ENCODE measurements at places on chromosomes 5 and 9. TPM values are rescaled to one million over a fixed set of nuclear protein-coding genes. Genes with fewer than 3 reads are reported as not detected.

- DNase-seq: no peak
Measured at GRCh38 chr9:35912791-35913400, 3.6 kb downstream of the SPAAR start.

RXFP3 gene
- 0.30 TPM for total RNA-seq

DNA sequence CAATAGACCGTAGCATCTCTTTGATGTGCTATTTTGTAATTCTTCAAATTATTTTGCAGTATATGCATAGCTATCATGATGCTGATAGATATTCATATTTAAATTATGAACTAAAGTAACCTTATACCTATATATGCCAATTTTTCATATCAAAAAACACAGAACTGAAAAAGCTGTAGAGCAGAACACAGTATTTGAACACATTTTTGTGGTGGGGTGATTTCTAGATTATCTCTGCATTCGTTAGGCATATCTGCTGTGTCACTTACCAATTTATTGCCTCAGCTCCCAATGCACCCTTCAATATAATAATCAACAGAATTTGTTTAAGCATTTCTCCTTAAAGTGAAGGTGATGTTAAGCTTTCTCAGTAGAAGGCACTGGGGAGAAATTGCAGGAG is 998.2 kb downstream of the PTPRD start:
- DNase-seq: no peak

DNA sequence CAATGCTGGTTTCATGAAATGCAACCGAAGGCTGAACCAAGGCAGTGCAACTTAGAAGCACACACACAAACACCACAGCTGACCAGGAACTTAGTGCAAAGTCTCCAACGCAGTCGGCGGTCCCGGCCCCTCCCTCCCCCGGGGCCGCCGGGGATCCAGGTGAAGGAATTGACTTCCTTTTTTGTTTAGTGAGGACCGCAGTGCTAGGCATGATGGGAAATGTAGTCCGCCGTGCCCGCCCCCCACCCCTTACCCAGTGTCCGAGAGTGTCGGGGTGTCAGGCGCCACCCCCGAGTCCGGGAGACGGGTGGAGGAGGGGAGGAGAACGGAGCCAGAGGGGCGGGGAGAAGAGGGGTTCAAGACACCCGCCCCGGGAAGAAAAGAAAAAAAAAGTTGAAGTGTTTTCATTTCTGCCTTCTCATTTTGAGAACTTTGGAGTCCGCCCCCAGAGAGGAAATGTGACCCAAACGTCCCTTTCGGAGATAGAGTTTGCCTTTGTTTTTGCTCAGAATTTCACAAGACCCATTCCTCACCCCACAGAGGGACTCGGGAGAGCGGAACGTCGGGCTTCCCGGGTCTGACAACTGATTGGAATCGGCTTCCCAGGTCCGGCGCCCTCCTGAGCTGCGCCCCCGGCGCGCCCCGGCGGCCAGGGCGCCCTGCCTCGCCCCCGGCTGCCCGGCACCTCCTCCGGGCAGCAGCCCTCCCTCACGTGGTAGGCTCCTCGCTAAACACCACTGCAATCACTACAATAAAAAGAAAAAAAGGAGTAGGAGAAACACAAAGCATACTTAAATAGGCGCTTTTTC is 2.0 kb downstream of the IER5L start:
- no peak for DNase-seq

DNA sequence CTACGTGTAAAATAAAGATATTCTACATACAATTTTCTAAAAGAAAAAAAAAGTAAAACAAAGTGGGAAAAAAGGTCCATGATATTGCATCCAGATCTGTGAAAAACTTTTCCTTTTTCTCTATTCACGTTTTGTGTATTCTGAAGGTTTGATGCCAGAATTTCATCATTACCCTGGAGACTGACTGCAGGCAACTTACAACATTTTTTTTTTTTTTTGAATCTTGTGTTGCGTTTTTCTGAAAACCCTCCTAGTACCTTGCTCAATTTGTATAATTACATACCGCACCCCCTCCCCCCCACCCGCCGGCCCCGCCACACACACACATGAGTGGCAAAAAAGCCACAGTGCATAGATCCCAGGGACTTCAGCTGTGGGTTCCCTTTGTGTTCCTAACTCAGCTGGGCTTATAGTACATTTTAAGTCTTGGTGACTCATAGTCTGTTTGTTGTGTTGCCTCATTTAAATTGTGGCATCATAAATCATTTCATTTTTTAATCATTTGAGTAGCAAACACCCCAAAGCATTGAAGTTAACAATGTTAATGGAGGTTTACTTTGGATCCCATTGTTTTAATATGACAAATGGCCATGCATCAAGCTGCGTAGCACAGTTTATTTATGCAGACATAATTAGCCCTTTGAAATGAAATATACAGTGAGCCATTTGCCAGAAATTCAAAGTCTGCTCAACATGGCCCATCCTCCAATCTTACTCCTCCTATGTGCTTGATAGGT is 36.0 kb downstream of the PRDM6 start:
- no peak for DNase-seq

DND1 gene
- total RNA-seq: 2.2 TPM

GRIA1 gene
- 77.1 TPM for total RNA-seq

- DNase-seq: no peak
Measured at GRCh38 chr9:124894741-124895170, 32.8 kb downstream of the ARPC5L start.

DNA sequence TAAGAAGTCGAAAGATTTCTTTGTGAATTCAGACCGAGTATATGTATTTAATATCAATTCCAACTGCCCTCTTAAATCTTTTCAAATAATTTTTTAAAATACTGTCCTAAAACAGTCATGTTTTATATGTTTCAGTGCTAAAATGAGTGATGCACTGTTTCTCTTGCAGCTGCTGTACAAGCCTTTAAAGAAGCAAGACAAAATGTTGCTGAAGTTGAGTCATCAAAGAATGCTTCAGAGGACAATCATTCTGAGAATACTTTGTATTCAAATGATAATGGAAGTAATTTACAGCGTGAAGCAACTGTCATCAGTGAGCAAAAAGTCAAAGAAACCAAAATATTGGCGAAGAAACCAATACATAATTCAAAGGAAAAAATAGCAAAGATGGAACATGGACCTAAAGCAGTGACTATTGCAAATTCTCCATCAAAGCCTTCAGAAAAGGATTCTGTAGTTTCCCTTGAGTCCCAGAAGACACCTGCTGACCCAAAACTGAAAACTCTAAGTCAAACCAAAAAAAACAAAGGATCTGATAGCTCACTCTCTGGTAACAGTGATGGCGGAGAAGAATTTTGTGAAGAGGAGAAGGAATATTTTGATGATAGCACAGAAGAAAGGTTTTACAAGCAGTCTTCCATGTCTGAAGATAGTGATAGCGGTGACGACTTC is 58.0 kb downstream of the LOX start:
- DNase-seq: no peak

GRCh38 chr5:124457101-124457500 is 289.3 kb downstream of the ZNF608 start:
- DNase-seq: no peak

DNA sequence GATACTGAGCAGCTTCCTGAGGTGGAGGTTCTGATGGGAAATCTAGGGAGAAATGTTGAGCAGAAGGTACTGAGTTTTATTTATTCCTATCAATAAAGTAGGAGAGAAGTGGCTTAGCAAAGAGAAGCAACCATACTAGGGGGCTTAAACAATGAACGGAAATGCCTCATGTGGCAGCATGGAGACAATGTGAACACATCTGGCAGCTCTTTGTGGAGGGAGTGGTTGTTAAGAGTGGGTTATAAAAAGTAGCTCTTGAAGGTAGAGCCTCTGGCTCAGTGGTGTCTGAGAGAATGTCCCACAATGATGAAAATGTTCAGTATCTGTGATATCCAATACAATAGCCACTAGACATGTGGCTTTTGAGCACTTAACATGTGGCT is 52.7 kb upstream of the EQTN start:
- DNase-seq: no peak

DNA sequence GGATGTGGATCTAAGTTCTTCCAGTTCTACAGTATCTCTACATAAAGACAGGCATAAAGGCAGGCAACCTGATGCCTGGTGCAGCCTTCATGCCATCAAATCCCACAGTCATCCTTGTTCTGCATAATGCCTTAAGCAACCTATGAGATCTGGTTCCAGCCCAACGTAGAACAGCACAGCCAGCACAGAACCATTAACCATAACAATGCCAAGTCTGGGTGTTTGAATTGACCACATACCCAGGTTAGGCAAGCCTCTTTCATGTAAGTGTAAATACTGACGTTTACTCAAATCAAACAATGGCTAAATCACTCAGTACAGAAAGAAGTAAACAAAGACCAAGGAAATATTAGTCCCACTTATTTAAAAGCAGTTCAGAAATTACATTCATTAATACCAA is 195.0 kb downstream of the ADAMTSL1 start:
- DNase-seq: no peak

GRCh38 chr9:116238225-116238624 is 84.6 kb downstream of the PAPPA start:
- no peak for DNase-seq

C9 gene
- total RNA-seq: not detected

DNA sequence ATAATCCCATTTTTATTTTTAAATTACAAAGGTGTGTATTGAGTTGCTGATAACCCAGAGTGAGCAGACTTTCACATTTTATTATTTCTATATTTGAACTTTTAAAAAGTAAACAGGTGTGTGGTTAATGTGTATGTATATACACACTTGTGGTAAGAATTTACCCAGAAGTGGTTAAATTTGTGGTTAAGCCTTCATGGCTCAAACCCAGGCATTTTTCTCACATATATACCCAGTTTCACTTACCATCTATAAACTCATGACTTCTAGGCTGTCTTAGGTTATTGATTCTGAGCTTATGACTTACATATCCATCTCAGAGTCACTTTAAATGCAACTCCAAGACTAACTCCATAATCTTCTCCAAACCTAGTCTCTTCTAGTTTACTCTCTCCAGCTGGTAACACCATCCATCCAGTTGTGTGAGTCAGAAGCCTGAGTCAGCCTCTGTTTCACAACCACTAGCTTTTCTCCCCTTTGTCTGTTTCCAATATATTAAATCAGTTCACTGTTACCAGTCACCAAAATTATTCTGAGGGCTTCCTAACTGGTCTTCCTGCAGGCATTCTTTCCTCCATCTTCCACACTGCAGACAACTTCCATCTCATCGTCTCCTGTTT is 20.2 kb downstream of the ZBED3 start:
- no peak for DNase-seq

GRCh38 chr9:31445960-31446359 is 938.5 kb upstream of the ACO1 start:
- DNase-seq: no peak

Measured in dorsolateral prefrontal cortex (tissue), 122 donors.